Stimulated activated CD8-positive, alpha-beta memory T cell treated with anti-CD3 and anti-CD28 coated beads, Interleukin-4, amount 100 ng/mL, for 1 hour (primary cell): ENCODE measurements at places on chromosomes 4 and X.

DNA sequence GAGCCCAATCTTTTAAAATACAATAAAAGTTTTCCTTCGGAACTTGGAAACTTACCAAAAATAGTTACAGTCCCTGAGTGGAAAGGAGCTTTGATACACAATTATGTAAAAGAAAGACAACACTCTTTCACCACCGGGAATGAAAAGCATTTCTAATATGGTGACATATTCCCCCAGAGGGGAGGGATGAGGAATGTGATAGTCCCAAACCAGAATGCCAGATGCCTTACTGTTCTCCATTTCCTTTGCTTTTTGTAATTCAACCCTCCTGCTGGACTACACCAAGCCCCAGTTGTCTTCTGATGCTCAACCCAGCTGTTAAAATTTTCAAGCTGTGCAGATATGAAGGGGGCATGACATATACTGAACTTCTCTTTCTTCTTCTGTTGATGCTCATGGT lies 4.1 kb downstream of the PRIMPOL start:
- no peak for DNase-seq

DNA sequence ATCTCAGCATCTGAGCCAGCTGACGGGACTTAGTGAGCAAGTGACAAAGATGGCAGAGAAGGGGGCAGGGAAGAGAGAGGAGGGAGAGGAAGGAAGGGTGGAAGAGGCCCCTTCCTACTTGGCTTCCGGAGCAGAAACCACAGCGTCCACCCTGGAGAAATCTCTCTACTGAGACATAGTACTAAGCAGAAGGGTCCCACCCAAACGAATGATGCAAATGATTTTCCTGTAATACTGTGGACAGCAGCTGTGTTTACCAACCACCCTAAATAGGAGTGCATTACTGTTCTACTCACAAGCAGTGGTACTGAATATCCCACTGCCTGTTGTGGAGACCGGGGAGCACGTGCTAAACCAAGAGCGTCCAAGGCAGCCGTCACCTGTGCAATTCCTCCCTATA lies 29.4 kb downstream of the DTHD1 start:
- no peak for DNase-seq

DNA sequence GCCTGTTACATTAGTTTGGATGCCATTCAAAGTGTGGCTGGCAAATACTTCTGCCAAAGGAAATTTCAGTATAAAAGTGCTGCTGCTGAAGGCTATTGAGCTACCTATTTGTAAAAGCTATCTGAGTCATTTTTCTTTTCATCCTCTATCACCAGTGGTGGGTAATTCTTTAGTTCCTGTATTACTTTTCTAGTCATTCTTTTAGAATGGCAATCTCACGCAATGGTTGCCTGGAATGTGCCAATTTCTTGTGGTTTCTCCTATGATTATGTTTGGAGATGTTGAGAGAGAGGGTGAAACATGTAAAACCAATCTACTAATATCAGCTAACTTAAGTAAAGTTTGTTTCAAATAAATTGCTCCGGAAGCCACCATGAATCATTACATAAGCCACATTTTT lies 685.0 kb downstream of the RAPGEF2 start:
- DNase-seq, result no peak

- no peak for DNase-seq
Observed at GRCh38 chr4:1033840-1034551, 22.6 kb downstream of the FGFRL1 start.

DNA sequence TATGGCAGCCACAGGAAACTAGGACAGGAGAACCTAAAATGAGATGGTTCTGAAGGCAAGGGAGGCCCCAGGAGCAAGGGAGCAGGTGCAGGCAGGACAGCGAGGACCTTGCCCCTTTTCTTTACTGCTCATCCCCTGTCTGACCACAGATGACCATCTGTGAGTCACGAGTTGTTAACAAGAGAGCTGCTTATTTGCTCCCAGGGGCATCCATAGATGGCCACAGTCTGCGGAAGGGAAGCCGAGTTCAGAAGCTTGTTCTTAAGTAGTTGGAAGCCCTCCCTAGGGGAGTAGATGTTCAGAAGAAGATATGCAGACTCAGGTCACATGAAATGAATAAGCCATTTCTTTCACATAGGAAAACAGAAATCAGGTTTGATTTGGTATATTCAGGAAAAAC lies 69.4 kb downstream of the EVC2 start:
- DNase-seq, result no peak

DNA sequence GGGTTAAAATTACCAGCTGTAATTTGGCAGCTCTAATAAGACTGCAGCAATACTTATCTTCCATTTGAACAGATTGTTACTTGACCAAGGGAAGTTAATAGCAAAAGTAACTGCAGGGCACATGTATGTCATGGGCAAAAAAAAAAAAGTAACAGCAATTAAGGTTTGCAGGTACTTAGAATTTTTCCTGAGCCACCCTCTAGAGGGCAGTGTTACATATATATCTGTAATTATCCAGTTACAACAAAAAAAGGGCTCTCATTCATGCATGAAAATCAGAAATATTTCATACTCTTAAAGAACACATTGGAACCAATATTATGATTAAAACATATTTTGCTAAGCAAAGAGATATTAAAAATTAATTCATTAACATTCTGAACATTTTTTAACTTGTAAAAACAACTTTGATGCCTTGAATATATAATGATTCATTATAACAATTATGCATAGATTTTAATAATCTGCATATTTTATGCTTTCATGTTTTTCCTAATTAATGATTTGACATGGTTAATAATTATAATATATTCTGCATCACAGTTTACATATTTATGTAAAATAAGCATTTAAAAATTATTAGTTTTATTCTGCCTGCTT lies 25.1 kb downstream of the XIAP start:
- DNase-seq, result no peak

DNA sequence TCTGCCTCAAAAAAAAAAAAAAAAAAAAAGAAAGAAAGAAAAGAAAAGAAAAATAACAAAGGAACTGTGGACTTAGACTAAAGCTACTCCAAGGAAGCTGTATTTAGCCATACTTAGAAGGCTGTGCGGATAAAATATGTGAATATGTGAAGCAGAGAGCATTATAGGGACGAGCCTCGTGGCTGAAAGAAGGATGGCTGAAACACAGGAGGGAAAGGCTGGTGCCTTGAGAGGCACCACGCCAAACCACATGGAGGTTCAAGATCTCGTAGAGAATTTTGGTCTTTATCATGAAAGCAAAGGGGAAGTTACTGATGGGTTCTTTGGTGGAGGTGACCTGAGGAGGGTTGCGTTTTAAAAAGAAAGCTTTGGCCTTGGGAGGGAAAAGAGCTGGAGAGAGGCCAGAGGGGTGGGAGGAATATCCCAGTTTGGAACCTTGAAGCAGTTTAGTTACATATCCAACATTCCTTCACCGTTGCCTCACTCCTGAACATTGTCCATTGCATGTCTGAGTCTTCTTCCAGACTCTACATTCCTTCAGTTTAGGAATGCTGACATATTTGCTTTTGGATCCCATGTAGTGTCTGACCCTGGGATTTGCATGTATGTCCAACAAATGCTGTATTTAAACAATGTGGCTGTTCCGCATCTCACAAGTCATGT lies 82.5 kb downstream of the CPE start:
- no peak for DNase-seq
